IMR-90 (cell line): ENCODE measurements at places on chromosomes 2 and 18. TPM values are rescaled to one million over a fixed set of nuclear protein-coding genes. Genes with fewer than 3 reads are reported as not detected.

The MYOM1 gene
- under 0.01 TPM in 2 replicates for total RNA-seq

The FIGN gene
- total RNA-seq, result 0.56 and 0.90 TPM in 2 replicates

The KCNK3 gene
- under 0.01 TPM in 2 replicates for total RNA-seq

The ANTXR1 gene
- total RNA-seq, result 27.2 and 29.2 TPM in 2 replicates

The CCT7 gene
- 557 and 575 TPM in 2 replicates for total RNA-seq

The POTEI gene
- total RNA-seq, result not detected in 2 replicates

The C1GALT1C1L gene
- total RNA-seq, result 0.28 and 0.36 TPM in 2 replicates

The B3GNT7 gene
- total RNA-seq, result under 0.01 TPM in 2 replicates

The LRP2 gene
- total RNA-seq, result not detected in 2 replicates

The KANSL1L gene
- 7.2 and 8.1 TPM in 2 replicates for total RNA-seq

GRCh38 chr18:10518595-10519255, 7.1 kb upstream of the NAPG start:
- no peaks in the 10 kb centered on the region for H3K36me3 ChIP-seq
- H3K4me1 ChIP-seq, result peaks cover 5% of the 10 kb centered on the region; the same call in 1 of the 2 replicates
- peaks cover 12% of the 10 kb centered on the region for H3K27me3 ChIP-seq
- H3K4me3 ChIP-seq, result no peak overlapping the region
- H3K27ac ChIP-seq, result no peak overlapping the region

GRCh38 chr2:96157649-96158553, 12.7 kb upstream of the DUSP2 start:
- H3K4me1 ChIP-seq, result no peaks in the 10 kb centered on the region
- H3K36me3 ChIP-seq, result no peaks in the 10 kb centered on the region
- H3K27me3 ChIP-seq, result peaks cover 12% of the 10 kb centered on the region; the same call in 1 of the 2 replicates
- no peak overlapping the region for H3K27ac ChIP-seq
- no peak for DNase-seq
- H3K4me3 ChIP-seq, result no peak overlapping the region

GRCh38 chr2:193980599-193980998, 1676.4 kb upstream of the SLC39A10 start:
- no peak overlapping the region for H3K4me3 ChIP-seq
- H3K27ac ChIP-seq, result no peak overlapping the region
- H3K27me3 ChIP-seq, result no peaks in the 10 kb centered on the region
- no peaks in the 10 kb centered on the region for H3K4me1 ChIP-seq
- H3K36me3 ChIP-seq, result no peaks in the 10 kb centered on the region

GRCh38 chr2:232018181-232018580, 56.7 kb downstream of the DIS3L2 start:
- peaks cover 10% of the 10 kb centered on the region for H3K36me3 ChIP-seq
- peaks cover 3% of the 10 kb centered on the region; the same call in 1 of the 2 replicates for H3K4me1 ChIP-seq
- DNase-seq, result peak; percentile 55
- no peak overlapping the region for H3K27ac ChIP-seq
- H3K4me3 ChIP-seq, result no peak overlapping the region

DNA sequence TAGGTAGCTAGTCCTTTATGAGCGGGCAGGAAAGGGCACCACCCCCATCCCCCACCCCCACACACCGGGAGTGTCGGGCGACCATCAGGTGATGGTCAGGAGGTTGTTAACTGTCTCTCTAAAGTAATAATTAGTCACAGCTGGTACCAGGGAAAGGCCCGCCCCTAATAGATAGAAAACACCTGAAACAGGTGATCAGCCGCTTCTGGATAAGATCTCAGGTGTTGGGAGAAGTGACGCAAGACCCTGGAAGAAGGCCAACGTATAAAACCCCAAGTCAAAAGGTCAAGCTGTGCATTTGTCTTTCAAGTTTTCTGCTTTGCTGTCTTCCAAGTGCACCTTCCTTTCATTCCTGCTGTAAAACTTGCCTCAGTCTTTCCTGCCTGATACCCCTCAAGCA, 59.6 kb upstream of the LINC00305 start:
- no peak overlapping the region for H3K27ac ChIP-seq
- H3K27me3 ChIP-seq, result no peaks in the 10 kb centered on the region
- no peak overlapping the region for H3K4me3 ChIP-seq
- H3K4me1 ChIP-seq, result no peaks in the 10 kb centered on the region
- no peaks in the 10 kb centered on the region for H3K36me3 ChIP-seq

- H3K36me3 ChIP-seq, result no peaks in the 10 kb centered on the region
- no peak overlapping the region for H3K27ac ChIP-seq
- peaks cover 15% of the 10 kb centered on the region for H3K27me3 ChIP-seq
- H3K4me1 ChIP-seq, result no peaks in the 10 kb centered on the region
- no peak overlapping the region for H3K4me3 ChIP-seq
Measured at GRCh38 chr18:47975105-47975504, 44.6 kb upstream of the SMAD2 start.

- no peak overlapping the region for H3K27ac ChIP-seq
- no peaks in the 10 kb centered on the region for H3K27me3 ChIP-seq
- H3K36me3 ChIP-seq, result no peaks in the 10 kb centered on the region
- H3K4me3 ChIP-seq, result no peak overlapping the region
- DNase-seq, result no peak
- H3K4me1 ChIP-seq, result peaks cover 1% of the 10 kb centered on the region; the same call in 1 of the 2 replicates
Measured at GRCh38 chr2:62013641-62014040, 108.2 kb downstream of the COMMD1 start.

GRCh38 chr18:9494778-9495331, 19.5 kb downstream of the RALBP1 start:
- 0 out of 2 replicates have a peak, but pooled peaks cover 2% of the 10 kb centered on the region for H3K36me3 ChIP-seq
- no peak overlapping the region for H3K27ac ChIP-seq

GRCh38 chr2:97654791-97655190, 8.9 kb downstream of the COX5B start:
- no peaks in the 10 kb centered on the region; the same call in 1 of the 2 replicates for H3K4me1 ChIP-seq
- no peak for DNase-seq
- no peak overlapping the region for H3K27ac ChIP-seq

GRCh38 chr2:37543999-37544557, 127.4 kb downstream of the CDC42EP3 start:
- no peaks in the 10 kb centered on the region for H3K27me3 ChIP-seq
- no peak for DNase-seq
- H3K4me1 ChIP-seq, result no peaks in the 10 kb centered on the region
- H3K36me3 ChIP-seq, result no peaks in the 10 kb centered on the region
- H3K27ac ChIP-seq, result no peak overlapping the region
- no peak overlapping the region for H3K4me3 ChIP-seq

- H3K4me1 ChIP-seq, result peaks cover 3% of the 10 kb centered on the region; the same call in 1 of the 2 replicates
- peaks cover 30% of the 10 kb centered on the region for H3K27me3 ChIP-seq
- DNase-seq, result peak; percentile 73
- H3K36me3 ChIP-seq, result no peaks in the 10 kb centered on the region; the same call in 1 of the 2 replicates
- H3K4me3 ChIP-seq, result no peak overlapping the region
Measured at GRCh38 chr2:72893594-72894319, 6.5 kb downstream of the SPR start.

DNA sequence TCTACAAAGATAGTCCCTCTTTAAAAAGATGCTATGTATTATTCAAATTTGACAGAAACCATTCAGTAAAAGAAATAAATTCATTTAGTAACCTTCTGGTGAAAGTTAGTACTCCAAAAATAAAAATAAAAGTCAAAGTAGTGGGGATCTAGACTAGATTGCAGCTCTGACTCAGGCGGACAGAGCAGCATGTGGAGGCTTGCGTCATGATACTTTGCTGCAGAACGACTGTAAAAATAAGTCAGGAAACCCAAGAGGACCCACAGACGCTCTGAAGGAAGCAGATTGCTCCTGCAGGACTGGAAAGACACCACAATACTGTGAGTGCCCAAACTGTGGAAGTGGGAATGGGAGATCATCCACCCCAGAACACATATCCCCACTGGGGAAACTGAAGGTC, 301.9 kb downstream of the RIT2 start:
- H3K27ac ChIP-seq, result no peak overlapping the region
- H3K4me3 ChIP-seq, result no peak overlapping the region

DNA sequence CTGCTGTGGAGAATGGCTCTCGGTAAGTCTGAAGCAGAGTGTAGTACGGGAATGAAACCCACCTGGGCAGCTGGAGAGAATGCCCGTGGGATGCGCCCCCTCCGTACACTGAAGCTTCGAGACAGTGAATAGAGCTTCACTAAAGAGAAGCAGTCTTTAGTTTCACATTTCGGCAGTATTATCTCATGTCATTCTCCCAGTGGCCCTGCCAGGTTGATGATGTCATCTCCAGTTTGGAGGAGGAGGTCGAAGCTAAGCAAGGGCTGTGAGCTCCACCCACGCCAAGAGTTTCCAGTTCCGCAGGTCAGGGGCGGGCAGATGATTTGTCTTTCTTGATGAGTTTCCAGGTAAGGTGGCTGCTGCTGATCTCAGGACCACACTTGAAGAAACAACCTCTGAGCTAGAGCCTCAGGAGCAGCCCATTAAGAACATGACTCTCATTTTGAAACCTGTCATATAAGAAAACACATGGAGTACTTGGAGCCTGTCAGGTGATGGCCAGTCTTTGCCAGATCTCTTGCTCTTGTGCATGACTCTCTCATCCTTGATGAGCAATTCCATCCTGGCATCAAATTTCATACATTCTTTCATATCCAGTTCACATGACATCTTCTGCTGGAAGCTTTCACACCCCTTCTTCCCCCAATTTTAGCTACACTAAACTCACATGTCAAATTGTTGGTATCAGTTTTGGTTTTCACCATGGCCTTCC, 475.0 kb downstream of the RNF144A start:
- H3K27ac ChIP-seq, result no peak overlapping the region
- H3K36me3 ChIP-seq, result no peaks in the 10 kb centered on the region
- no peak overlapping the region for H3K4me3 ChIP-seq
- DNase-seq, result no peak
- H3K4me1 ChIP-seq, result no peaks in the 10 kb centered on the region

- peaks cover 5% of the 10 kb centered on the region for H3K4me1 ChIP-seq
- H3K36me3 ChIP-seq, result no peaks in the 10 kb centered on the region
- peak; percentile 76 for DNase-seq
- H3K4me3 ChIP-seq, result no peak overlapping the region
Measured at GRCh38 chr2:33412920-33413319, 63.5 kb upstream of the RASGRP3 start.

DNA sequence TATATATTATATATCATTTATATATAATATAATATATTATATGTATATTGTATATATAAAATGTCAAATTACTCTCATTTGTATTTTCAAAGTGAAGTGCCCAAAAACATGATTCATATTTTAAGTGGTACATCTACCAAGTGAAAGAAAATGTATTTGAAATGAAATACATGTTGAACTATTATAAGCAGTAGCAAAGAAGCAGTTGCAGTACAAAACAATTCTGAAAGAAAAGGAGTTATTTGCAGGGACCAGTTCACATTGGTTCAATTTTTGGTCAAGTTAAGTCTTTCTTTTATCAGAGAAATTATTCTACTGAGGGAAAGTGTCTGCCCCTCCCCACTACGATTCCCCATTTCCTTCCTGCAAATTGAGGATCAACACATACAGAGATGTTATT, 51.9 kb downstream of the APLF start:
- no peak overlapping the region for H3K4me3 ChIP-seq
- DNase-seq, result no peak
- no peaks in the 10 kb centered on the region for H3K27me3 ChIP-seq
- no peaks in the 10 kb centered on the region for H3K36me3 ChIP-seq
- H3K27ac ChIP-seq, result no peak overlapping the region

GRCh38 chr2:43790147-43790546, 16.3 kb downstream of the DYNC2LI1 start:
- H3K27ac ChIP-seq, result no peak overlapping the region
- H3K36me3 ChIP-seq, result 0 out of 2 replicates have a peak, but pooled peaks cover 2% of the 10 kb centered on the region

DNA sequence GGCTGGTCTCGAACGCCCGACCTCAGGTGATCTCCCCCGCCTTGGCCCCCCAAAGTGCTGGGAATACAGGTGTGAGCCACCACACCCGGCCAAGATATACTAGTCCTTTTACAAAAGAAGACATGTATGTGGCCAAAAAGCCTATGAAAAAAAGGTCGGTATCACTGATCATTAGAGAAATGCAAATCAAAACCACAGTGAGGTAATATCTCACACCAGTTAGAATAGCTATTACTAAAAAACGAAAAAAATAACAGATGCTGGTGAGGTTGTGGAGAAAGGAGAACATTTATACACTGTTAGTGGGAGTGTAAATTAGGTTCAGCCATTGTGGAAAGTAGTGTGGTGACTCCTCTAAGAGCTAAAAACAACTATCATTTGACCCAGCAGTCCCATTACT, 26.4 kb downstream of the KLHL23 start:
- H3K36me3 ChIP-seq, result no peaks in the 10 kb centered on the region
- DNase-seq, result no peak
- H3K27ac ChIP-seq, result no peak overlapping the region
- no peak overlapping the region for H3K4me3 ChIP-seq
- no peaks in the 10 kb centered on the region for H3K4me1 ChIP-seq
- H3K27me3 ChIP-seq, result no peaks in the 10 kb centered on the region

DNA sequence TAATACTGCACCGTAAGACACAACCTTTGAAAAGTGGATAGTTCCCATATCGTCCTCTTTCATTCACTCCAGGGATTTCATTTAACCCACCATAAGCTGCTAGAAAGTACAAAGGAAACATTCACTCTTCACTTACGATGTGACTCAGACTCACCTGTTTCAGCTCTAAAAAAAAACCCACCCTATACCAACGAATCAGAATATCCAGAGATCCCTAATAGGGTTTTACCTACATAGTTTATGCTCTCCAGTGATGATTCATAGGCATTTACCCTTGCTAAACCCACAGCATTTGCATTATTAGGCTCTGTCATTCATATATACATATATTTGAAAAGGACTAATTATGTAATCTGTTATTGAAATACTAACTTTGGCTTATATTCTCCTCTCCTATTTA, 60.2 kb downstream of the PRPF40A start:
- no peak overlapping the region for H3K4me3 ChIP-seq
- no peaks in the 10 kb centered on the region for H3K27me3 ChIP-seq
- H3K36me3 ChIP-seq, result peaks cover 22% of the 10 kb centered on the region
- no peak for DNase-seq

DNA sequence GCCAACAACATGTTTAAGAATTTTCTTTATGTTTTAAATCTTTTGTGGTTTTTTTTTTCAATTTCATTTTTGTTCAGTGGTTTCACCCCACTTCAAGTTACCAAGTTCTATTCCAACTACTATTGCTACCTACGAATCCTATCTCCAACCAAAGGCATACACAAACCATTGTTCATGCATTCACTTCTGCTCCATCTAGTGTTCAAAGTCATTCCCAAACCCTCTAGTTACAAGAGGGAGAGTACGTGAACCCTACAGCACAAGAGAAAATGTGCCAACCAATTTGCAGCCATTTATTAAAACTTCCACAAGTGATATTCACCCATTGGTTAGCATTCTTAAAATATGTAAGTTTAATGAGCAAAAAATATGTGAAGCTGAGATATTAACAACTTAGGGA, 295.1 kb upstream of the KYNU start:
- DNase-seq, result no peak
- H3K4me1 ChIP-seq, result no peaks in the 10 kb centered on the region
- H3K36me3 ChIP-seq, result no peaks in the 10 kb centered on the region
- no peak overlapping the region for H3K27ac ChIP-seq
- peaks cover 2% of the 10 kb centered on the region; the same call in 1 of the 2 replicates for H3K27me3 ChIP-seq

- H3K27ac ChIP-seq, result no peak overlapping the region
- H3K4me1 ChIP-seq, result no peaks in the 10 kb centered on the region
- no peak overlapping the region for H3K4me3 ChIP-seq
- H3K27me3 ChIP-seq, result no peaks in the 10 kb centered on the region
- peaks cover 20% of the 10 kb centered on the region for H3K36me3 ChIP-seq
- no peak for DNase-seq
Measured at GRCh38 chr2:162041485-162041884, 32.5 kb downstream of the DPP4 start.

GRCh38 chr2:61660511-61661388, 122.6 kb upstream of the XPO1 start:
- H3K36me3 ChIP-seq, result no peaks in the 10 kb centered on the region
- peaks cover 5% of the 10 kb centered on the region; the same call in 1 of the 2 replicates for H3K4me1 ChIP-seq
- no peak overlapping the region for H3K4me3 ChIP-seq
- no peaks in the 10 kb centered on the region for H3K27me3 ChIP-seq
